Activated CD8-positive, alpha-beta T cell treated with anti-CD3 and anti-CD28 coated beads, Interleukin-2, amount 10 ng/mL, durations not matched to agents 7 days and 5 days (primary cell): ENCODE measurements at places on chromosomes 12 and 14.

DNA sequence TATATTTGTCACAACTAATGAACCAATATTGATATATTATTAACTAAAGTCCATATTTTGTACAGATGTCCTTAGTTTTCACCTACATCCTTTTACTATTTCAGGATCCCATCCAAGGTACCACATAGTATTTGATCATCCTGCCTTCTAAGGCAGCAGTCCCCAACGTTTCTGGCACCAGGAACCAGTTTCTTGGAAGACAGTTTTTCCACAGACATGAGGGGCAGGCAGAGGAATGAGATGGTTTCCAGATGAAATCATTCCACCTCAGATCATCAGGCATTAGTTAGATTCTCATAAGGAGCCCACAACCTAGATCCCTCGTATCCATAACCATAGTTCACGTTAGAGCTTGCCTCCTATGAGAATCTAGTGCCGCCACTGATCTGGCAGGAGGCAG is 82.8 kb upstream of the BCL2L14 start:
- no peak for DNase-seq

GRCh38 chr12:93137656-93138612 is 208.8 kb upstream of the EEA1 start:
- no peak for DNase-seq

- no peak for DNase-seq
Measured at GRCh38 chr12:124592050-124592449, 24.6 kb upstream of the NCOR2 start.

- DNase-seq = no peak
Measured at GRCh38 chr14:105866841-105867321, 340.5 kb downstream of the TMEM121 start.

- DNase-seq = no peak
Measured at GRCh38 chr12:50620109-50620977, 115.6 kb downstream of the DIP2B start.

- DNase-seq = no peak
Measured at GRCh38 chr14:29649170-29649569, 278.5 kb downstream of the PRKD1 start.
